ENCODE measurements at places on chromosomes 12 and 14.

DNA sequence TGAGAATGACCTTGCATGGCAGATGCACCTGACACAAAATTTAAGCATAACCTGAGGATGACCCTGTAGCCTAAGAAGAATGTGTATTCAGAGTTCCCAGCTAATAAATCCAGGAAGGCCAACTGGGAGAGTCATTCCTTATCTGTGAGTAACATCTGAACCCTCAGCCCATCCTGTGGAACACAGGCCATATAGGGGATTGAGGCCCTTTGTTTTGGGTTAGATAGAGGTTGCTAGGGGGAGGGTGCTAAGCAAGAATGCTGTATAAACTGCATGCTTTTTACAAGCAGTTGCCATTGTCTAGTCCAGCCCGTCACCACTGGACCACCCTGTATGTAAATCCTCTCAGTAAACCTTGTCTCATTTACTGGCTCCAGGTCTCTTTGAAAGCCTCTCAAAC lies 77.0 kb downstream of the BICD1 start:
- no peak for DNase-seq

DNA sequence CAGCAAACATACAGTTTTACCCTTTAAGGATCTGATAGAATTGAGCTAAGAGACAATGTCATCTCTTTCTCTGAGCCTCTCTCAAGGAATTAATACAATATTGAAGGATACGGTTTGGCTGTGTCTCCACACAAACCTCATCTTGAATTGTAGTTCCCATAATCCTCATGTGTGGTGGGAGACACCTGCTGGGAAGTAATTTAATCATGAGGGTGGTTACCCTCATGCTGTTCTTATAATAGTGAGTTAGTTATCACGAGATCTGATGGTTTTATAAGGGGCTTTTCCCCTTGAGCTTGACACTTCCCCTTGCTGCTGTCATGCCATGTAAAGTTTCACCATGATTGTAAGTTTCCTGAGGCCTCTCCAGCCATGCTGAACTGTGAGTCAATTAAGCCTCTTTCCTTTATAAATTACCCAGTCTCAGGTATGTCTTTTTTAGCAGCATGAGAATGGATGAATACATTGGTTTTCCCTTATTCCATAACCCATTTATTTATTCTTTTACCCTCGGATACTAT lies 47.6 kb downstream of the TMEM30B start:
- DNase-seq, result no peak

DNA sequence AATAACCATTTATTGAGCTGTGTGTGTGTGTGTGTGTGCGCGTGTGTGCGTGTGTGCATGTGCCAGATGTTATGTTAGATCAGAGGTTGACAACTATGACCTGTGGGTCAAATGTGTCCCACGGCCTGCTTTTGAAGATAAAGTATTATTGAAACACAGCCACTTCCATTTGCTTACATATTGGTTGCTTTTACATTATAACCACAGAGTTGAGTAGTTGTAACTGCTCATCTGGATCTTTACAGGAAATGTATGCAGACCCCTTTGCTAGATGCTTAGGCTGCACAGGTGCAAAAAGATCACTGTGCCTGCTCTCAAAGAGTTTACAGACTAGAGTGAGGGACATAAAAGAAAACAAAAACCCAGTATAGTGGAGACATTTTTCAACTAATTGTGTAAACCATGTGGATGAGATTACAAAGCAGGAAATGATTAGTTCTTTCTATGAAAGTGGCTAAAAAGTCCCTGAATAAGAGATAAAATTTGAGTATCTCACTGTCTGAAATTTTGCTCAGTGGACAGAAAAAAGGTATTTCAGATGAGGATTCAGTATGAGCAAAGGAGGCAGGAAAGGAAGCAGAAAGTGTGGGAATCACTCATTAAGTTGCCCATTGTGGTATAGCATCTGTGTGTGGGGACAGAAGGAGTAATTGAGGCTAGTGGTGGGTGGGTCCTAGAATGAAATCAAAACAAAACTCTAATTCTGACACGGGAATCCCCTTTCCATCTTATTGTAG lies 188.4 kb downstream of the PAH start:
- no peak for DNase-seq

DNA sequence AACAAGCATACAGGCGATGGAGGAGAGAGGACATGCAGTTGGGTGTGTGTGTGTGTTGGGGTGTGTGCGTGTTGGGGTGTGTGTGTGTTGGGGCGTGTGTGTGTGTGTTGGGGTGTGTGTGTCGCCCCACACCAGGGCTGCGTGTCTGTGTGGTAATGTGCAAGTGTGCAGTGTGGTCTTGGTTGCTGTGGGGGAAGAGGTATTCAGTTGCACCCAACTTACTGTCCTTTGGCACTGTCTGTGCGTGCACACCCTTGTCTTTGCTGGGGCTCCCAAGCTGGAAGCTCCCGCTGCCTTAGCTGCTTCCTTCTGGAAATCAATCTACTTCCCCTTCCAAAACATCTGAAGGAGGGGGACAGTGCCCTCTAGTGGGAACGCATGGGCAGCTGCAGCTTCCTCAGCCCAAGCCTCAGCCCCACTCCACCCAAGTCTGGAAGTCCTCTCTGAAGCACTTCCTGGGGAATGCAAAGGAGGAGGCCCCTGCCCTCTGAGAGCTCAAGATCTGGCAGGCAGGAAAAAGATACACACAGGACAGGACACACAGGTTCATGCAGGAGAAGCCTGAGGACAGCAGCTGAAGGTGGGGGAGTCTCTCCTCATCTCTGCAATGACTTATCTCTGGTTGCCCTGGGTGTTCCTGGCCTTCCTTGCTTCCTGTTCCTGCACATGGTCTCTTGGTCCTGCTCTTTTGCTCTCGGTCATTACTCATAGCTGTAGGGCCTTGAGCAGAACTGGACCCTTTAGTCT lies 13.1 kb downstream of the ASIC1 start:
- peak; percentile 48 for DNase-seq

GRCh38 chr14:54001189-54001878 lies 44.7 kb upstream of the BMP4 start:
- no peak for DNase-seq

DNA sequence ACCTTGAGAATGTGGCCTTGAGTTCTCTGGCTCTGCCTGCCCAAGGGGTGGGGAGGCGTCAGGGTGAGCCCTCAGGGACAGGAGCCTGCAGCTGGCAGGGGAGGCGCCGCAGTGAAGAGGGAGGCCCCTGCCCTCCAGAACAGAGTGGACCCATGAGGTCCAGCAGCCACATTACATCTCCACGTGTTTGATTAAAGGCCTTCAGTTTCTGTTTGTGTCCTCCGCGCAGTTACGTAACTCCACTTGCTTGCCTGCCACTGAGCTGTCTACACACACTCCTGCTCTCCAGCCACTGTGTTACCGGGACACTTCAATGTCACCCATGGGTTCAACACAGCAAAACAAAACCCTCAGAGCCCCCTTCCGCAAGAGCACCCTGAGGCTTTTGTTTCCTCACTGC lies 70.4 kb downstream of the CHGA start:
- no peak for DNase-seq

GRCh38 chr14:104016873-104017650 lies 68.4 kb upstream of the ASPG start:
- DNase-seq, result no peak

GRCh38 chr12:133135747-133136146 lies 5.3 kb downstream of the ZNF10 start:
- no peak for DNase-seq

GRCh38 chr12:107282628-107283027 lies 189.3 kb upstream of the CRY1 start:
- no peak for DNase-seq

DNA sequence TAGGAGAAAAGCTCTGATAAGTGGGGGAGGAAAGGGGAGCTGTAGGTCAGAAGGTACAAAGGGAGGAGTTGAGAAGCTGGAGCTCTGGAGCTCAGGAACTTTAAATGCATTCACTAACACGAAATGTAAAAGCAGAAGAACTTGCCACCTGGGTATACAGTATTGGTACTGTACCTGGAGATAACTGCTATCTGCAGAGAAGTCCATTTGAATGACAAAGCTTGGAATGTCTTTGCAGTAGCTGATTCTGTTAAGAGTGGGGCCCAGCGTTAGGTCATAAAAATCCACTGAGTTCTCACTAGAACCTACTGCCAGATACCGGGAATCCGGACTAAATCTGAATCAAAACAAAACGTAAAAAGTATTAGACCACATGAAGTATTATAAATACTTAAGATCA lies 55.6 kb downstream of the ZC3H14 start:
- DNase-seq, result no peak

GRCh38 chr12:28603239-28603638 lies 413.0 kb downstream of the CCDC91 start:
- no peak for DNase-seq

- no peak for DNase-seq
Observed at GRCh38 chr14:44030831-44031383, 476.2 kb downstream of the FSCB start.

DNA sequence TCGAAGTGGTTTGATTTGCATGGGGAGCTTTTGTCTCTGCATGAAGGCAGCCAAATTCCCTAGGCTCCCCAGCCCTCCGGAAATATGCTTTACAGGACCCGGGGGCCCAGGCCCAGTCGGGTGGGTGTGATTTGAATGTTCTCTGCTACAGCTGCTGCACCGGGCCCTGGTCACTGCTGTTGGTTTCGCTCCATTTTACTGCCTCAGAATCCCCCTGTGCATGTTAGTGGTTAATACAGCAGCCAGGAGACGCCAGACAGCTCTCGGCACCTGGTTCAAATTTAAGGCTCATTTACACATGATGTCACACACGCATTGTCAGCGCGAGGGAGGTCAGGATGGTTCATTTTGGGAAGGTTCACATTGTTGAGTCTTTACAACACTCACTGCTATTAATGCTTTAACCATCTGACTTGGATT lies 99.6 kb downstream of the SLC38A6 start:
- no peak for DNase-seq

DNA sequence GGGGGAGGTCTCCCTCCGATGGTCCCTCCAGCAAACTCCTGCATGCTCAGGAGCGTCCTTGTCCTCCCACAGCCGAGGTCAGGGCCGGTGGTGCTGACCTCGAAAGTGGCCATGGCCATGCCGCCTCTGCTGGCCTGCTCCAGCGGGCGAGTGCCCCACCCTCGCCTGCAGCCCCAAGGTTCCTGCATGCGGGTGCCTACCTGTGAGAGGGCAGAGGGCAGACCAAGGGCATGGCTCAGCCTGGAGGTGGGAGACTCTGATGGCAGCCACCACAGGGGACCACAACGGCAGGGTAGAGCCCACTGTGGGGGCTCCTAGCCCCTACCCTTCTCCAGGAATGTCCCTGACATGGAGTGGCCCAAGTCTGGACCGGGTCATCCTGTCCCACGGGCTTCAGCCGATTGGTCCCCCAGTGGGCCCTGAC lies 38.1 kb upstream of the PPP1R13B start:
- no peak for DNase-seq

GRCh38 chr12:67220065-67220464 lies 49.1 kb upstream of the CAND1 start:
- DNase-seq, result peak; percentile 59

- no peak for DNase-seq
Observed at GRCh38 chr14:65156568-65157366, 54.5 kb upstream of the MAX start.

GRCh38 chr14:103257211-103257962 lies 76.7 kb upstream of the EIF5 start:
- peak; percentile 57 for DNase-seq

- no peak for DNase-seq
Observed at GRCh38 chr14:103416916-103417315, 31.7 kb downstream of the MARK3 start.
